Nucleus accumbens (tissue), 56 donors: ENCODE measurements at places on chromosomes 7 and 10.

GRCh38 chr10:20233423-20233822 lies 417.2 kb downstream of the PLXDC2 start:
- no peak for DNase-seq

DNA sequence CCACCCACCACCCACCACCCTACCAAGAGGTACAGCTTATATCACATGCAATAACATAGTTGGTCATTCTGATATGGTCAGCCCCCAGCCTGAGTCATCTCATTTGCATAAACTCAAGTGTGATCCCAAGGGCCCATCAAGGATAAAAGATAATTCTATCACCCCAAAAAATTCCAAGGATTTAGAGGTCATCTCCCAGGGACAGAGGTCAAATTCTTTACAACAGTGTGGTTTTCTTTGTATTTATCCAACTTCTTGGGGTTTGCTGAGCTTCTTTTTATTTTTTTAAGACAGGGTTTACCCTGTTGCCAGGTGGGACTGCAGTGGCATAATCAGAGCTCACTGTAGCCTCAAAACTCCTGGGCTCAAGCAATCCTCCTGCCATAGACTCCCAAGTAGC lies 9.4 kb upstream of the GTPBP10 start:
- no peak for DNase-seq

- DNase-seq, result no peak
Measured at GRCh38 chr10:114837690-114838089, 16.1 kb downstream of the FHIP2A start.

DNA sequence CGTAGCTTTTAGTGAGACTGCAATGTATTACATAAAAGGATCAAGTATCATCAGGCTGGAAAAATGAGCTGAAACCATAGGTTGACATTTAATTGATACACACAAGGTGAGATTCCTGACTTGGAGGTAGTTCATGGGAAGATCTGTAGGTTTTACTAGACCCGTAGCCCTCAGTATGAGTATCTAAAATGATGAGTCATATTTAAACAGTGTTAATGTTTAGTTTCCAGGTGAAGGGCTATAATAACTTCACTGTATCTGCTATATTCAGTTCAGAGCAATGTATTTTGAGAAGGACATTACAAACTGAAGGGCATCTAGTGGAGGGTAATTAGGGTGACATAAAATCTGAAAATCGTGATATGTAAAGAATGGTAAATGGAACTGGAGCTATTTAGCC lies 35.0 kb downstream of the ENTPD1 start:
- DNase-seq, result no peak

GRCh38 chr7:131117439-131117838 lies 210.2 kb upstream of the MKLN1 start:
- no peak for DNase-seq

GRCh38 chr7:31305260-31305659 lies 35.3 kb downstream of the NEUROD6 start:
- DNase-seq, result no peak

GRCh38 chr10:111479966-111480365 lies 403.1 kb downstream of the ADRA2A start:
- DNase-seq, result no peak

GRCh38 chr10:106925191-106925590 lies 239.3 kb downstream of the SORCS1 start:
- no peak for DNase-seq

DNA sequence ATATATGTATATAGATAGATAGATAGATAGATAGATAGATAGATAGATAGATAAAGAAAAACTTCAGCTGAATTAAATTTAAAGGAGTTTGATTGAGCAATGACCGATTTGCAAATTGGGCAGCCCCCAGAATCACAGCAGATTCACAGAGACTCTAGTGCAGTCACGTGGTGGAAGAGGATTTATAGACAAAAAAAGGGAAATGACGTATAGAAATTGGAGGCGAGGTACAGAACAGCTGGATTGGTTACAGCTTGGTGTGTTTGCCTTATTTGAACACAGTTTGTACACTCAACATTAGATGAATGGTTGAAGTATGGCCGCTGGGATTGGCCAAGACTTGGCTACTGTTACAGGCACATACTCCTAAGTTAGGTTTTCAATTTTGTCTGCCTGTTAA lies 8.2 kb upstream of the PODXL start:
- no peak for DNase-seq

- no peak for DNase-seq
Measured at GRCh38 chr7:47035522-47035921, 546.4 kb downstream of the TNS3 start.

DNA sequence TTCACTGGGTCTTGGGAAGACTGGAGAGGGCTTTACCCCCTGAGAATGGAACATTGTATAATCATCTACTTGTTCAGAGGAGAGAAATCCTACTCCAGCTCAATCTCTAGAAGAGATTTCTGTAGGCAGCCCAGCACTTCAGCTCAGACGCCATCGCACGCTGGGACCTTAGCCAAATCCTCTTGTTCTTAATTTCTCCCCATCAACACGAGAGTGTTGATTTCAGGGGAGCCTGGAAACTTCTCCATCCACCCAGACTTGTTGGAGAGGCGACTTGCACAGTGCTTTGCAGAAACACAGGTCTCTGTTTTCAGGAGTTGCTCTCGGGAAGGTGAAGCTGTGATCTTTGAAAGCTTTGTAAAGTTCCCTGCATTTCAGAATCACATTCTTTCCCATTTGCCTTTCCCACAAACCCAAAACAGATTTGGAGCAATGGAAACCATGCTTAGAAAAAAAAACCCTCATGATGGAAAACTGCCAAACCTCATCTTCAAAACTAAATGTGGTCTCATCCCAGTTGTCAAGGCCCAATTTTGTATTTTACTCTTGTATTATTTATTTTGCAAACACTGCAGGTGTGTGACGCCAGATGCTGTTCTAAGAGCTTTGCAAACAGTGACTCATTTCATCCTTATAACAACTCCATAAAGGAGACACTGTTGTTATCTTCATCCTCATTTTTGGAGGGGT lies 60.9 kb downstream of the CALML3 start:
- no peak for DNase-seq

DNA sequence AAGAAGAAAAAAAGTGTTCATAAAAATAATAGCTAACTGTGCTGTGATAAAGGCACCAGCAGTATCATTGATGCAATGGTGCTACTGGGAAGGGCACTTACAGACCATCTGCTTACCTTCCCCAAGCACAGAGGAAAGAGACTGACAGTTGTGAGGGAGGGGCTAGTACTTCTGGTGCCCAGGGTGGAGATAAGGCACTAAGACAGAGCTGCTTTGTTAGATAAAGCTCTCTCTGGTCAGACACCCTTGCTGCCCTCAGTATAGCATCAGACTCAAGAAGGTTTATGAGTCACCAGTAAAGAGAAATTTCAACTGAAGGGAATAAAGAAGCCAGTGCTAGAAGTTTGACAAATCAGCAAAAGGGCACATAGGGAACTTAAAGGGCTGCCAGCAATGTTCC lies 325.6 kb downstream of the HPSE2 start:
- DNase-seq, result no peak

GRCh38 chr10:109475711-109476421 lies 447.4 kb downstream of the XPNPEP1 start:
- no peak for DNase-seq

DNA sequence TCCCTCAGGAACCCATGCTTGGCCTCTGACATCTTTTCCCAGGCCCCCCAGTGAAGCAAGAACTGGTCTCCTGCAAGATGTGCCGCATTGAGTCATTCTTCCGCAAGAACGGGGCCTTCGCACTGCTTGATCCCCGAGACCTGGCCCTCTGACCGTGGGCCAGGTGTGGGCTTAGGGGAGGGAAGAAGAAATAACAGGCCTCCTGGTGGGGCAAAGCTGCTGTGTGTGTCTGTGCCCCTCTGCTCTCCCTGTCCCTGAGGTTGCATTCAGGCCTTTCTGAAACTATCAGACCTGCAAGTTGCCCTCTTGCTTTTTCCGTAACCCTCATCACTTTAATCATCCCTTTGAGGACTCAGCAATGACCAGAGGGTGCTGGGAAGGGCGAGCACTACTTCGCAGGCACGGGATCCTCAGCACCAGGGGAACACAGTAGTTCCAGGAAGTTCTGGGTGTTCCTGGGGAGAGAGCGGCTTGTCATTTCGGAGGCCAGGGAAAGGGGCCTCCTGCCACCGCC lies 6.0 kb downstream of the ATP6V1F start:
- DNase-seq, result no peak

DNA sequence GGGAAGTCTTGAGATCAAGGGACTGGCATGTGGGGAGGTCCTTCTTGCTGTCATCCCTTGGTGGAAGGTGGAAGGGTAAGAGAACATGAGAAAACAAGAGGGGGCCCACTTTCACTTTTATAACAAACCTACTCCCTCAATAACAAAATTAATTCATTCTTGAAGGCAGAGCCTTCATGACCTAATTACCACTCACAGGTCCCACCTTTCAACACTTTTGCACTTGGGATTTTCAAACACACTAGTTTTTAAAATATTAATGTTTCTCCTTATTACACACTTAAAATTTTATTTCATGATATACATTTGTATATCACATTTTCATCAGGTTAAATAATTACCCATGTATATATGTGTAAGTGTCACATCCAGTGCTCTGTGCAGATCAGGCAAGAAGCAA lies 2.0 kb downstream of the ST7 start:
- no peak for DNase-seq

DNA sequence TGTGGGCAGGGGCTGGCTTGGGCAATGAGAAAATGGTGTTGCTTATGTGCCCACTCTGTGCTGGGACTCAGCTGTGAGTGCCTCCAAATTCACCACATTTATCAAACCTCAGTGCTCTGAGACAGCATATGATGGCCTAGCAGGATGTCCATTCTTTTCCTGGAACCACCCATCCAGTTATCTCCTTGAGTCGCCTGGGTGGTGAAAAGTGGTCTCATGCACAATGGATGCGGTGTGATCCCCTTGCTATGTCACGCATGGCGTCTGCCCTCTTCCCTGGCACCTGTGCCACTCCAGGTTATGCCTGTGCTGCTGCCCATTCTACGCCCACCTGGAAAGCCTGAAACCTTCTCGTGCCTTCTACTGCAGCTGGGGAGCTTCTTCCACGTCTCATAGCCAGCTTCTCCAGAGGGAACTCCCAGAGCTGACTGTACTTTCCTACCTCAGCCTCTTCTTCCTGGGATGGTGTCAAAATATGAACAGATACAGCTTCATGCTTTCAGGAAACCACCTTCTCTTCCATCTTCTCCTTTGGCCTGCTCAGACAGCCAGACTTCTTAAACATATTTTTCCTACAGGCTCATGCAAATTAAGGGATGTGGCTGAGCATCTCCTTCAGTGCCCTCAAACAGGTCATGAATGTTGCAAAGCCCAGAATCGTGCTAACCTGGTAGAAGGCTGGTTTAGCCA lies 147.3 kb downstream of the PFKFB3 start:
- DNase-seq, result no peak

DNA sequence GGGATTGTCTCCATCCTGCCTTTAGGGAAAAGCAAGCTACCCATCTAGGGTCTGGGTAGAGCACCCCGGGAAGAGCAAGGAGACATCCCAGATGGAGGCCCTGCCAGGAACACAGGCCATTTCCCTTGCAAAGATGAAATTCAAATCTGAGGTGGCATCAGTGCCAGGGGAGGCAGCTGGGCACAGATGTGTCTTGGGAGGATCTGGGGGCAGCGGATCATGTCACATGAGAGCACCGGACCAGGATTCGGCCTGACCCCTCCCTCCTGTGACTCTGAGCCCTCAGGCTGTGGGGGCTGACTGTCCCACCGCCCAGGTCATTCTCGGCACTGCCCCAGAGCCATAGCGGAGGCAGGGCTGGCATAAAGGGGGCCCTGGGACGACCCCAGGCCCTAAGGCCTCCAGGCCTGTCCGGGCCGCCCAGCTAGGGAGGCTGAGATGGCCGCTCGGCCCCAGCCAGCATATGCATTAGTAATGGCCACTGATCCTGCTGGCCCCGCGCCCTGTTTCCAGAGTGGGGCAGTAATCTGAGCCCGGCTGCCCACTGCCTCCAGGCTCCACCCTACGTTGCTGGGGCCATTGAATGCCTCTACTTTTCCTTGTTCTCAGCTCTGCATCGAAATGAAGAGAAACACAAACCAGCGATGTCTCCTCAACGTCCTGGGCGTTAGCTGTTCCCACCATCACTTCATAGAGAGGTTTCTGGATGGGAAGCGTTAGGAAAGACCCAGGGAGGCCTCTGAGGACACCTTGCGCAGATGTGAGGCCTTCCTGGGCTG lies 148.5 kb downstream of the UBE2H start:
- DNase-seq, result no peak

GRCh38 chr10:24889639-24890038 lies 62.8 kb downstream of the PRTFDC1 start:
- no peak for DNase-seq

DNA sequence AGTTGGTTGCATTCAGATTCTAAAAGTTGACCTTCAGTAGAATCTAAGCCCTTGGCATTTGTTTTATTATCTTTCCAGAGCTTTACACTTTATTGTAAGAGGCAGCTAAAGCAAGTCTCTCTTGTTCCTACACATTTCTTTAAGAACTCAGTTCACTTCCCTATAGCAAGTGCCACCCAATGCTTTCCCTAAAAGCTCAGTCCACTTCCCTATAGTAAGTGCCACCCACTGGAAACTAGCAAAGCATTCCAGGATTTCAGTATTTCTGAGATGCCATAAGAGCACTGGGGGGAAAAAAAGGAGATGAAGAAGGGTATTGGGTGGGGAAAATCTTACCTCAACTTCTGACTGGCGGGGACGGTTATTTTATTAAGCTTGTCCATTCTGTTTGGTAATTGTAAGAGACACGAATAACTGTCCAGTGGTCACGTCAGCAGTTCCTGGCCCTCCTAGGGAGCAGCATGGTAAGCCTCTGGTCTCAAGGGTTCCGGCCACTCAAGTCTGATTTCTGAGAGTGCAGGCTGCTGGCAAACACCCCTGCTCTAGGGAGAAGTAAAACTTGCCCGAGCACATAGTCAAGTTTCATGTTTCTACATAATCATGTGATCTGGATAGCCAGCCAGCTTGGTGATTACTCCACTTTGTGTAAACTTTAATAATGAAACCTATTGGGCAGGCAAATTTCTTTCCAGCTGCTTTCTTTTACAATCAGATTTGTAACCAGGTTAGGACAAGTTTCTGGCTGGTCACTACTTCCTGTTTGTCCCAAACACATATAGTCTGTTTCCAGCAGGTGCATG lies at the start of gene BLNK:
Gene BLNK (minus strand): TSS at position 554 of the 800 bp plus-strand sequence. CDS start 171 bp downstream, at position 383.
- no peak for DNase-seq

DNA sequence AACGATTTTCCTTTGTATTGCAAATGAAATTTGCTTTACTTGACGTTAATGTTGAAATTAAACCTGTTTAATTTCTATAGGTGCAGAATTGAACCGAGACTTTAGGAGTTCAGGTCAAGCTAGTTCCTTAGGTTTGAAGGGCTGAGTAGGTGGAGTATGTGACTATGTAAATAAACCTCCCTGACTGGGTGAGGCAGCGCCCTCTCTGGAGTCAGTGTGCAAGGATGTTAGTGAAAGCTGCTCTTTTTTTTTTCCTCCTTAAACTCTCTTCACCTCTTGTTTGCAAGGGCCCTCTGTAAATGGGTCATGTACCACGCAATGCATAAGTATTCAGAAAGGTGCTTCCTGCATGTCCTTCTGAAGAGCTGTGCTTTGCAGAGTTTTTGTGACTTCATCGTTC lies 33.8 kb downstream of the GALNT17 start:
- DNase-seq, result no peak

- DNase-seq, result no peak
Measured at GRCh38 chr7:110386006-110386405, 704.9 kb upstream of the LRRN3 start.
